ENCODE measurements at places on chromosomes 1 and 21.

- peak; percentile 12 for DNase-seq
Measured at GRCh38 chr1:193542690-193543089, 356.3 kb upstream of the B3GALT2 start.

GRCh38 chr1:116868385-116868784 lies 41.3 kb upstream of the PTGFRN start:
- no peak for DNase-seq

DNA sequence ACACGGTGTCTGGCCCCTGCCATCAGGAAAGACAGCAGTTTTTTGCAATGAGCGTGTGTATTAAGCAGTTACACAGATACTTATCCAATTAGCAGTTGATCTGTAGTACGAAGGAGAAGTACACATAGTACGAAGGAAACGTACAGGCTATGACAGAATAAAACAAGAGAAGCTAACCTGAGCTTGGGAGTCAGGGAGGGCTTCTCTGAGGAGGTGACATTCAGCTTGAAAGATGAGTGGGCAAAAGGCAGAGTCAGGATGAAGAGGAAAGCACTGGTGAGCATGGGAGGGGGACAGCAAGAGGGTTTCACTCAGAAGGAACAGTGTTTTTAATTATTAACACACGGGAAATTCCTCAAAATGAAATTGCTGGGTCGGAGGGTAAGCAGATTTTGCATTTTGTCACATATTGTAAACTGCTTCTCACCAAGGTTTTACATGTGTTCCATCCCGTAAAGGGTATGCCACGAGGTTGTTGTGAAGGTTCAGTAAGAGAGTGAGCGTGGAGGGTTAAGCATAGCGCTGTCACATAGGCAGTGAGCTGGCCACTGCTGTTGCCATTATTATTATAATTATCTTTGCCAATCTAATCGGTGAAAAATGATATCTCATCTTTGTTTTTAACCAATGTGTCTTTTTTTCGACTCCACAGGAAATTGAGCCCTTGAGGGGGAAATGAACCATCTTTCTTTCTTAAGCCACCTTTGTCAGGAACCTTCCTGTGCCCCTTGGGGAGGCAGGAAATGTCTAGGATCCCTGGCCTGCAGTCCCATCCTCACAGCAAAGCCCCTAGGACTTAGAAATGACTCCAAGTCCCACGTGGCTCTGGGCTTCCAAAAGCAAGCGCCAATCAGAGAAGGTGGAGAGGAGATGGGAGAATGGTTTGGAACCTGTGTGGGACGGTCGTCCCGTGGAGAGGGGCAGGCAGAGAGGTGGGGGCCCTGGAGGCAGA lies 47.3 kb upstream of the POU3F1 start:
- DNase-seq: no peak

DNA sequence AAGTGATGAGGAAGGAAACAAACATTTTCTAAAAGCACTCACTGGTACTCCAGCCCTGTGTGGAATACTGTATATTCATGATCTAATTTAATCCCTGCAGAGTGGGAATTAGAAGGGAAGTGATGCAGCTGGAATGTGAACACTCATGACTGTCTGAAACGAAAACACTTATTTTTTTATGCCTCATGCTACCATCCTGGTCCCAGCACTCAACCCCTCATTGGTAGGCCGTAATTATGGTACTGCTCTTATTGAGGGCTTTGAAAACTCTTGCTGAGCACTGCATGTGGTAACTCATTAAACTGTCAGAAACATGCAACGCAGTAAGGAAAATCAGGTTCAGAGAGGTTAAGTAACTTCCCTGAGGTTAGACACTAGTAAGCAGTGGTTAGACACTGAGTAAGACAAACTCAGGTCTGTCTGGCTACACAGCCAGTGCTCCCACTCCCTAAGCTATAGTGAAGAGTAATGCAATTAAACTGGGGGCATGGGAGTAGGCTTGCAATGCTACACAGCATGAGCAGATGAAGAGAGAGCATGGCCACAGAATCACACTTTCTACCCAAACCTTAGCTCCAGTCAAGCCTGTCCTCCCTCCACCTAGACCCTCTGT lies 17.3 kb upstream of the TNFSF4 start:
- no peak for DNase-seq

DNA sequence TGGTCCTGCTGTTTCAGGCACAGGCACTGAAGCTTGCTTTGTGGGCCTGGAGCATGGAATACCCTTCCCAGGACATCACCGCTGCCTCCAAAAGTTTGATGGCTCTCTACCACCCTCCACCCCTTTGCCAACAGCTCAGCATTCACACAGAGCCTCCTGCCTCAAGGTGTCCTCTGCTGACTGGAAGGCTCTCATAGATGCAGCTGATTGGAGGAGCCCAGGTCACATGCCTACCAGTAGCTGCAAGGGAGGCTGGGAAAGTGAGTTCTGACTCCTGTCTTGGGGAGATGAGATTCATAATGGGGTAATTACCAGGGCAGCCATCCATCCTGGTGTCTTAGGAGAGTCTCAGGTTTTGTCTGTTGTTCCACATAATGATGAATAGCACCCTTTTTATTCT lies 124.8 kb upstream of the GRIK3 start:
- DNase-seq: peak; percentile 4

- no peak for DNase-seq
Measured at GRCh38 chr1:170247751-170248521, 102.2 kb downstream of the NTMT2 start.

- DNase-seq: no peak
Measured at GRCh38 chr1:36322041-36322785, 1.2 kb downstream of the EVA1B start.

DNA sequence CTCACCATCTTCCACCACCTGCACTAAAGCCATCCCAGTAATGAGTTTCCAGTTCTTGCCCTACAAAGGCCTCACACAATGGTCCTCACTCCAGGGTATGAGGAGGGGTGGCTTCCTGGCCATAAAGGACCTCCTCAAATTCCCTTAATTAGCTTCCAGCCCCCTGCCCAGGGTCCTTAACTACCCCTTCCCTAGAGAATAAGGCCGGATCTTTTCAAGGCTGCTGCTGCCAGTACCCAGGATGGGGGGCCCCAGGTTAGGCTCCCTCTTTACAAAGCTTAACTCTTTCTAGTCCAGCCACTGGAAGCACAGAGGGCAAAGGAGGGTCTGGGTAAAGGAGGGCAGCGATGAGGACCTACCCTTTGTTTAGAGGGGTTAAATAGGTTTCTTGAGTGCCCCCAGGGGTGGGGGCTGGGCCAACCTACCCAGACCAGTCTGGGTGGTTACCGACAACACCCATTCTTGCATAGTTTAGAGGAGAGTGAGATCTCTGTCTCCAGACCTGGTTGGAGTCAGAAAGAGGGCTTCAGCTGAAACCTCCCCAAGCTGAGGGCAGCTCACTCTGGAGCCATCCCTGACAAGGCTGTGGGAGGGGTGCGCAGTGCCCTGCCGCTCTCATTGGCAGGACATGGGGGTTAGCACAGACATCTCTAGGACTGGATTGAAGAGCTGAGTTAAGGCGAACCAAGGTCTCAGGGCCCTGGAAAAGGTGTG lies 7.1 kb downstream of the BLACAT1 start:
- no peak for DNase-seq

GRCh38 chr1:98077691-98078090 lies 156.9 kb upstream of the DPYD start:
- DNase-seq: no peak

GRCh38 chr1:93221913-93222312 lies 41.4 kb downstream of the CCDC18 start:
- no peak for DNase-seq

- DNase-seq: no peak
Measured at GRCh38 chr1:94776474-94776873, 43.7 kb upstream of the SLC44A3 start.

- no peak for DNase-seq
Measured at GRCh38 chr1:225476100-225476511, 48.3 kb upstream of the LBR start.

DNA sequence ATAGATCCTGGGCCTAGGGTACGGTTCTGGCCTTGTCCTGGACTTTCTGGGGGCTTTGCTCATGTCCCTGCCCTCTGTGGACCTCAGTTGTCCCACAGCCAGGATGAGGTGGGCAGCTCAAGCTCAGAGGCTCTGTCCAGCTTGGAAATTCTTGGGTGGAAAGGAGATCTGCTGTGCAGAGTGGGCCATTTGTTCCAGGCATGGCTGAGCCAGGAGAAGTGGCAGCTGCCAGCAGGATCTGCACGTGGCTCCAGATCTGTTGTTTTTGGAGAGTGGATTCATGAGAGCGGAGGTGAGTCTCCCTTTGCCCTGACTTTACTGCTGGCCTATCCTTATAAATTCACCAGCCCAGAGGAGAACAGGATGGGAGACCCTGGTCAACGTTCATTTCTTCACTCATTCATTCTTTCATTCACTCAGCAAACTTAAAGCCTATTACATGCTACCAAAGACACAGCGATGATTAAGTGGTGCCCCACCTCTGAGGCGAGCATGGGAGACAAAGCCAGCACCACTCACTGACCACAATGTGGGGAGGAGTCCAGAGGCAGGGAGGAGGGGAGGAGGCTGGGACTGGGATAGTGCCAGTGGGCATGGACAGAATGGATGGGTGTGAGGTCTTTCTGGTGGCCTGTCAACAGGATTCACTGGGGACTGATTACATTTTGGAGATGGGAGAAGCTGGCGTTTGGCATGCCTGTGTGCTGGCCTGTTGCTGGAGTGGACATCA lies 205.1 kb downstream of the TRABD2B start:
- no peak for DNase-seq

DNA sequence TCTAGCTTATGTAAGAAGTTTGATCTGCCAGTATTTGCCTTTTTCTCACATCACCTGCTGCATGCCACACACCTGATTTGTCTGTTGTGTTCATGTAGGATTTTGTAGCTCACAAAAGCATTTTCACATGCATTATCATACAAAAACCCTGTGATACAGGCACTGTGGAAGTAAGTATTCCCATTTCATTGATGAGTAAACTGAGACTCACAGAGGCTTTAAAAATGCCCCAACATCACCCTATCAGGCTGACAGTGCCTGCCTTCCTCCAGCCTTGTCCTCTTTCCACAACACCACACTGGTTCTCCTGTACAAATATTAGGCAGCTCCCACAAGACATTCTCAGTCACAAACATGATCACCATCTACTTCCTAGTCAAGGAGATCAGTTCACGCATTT lies 85.9 kb upstream of the UBE2U start:
- DNase-seq: no peak

DNA sequence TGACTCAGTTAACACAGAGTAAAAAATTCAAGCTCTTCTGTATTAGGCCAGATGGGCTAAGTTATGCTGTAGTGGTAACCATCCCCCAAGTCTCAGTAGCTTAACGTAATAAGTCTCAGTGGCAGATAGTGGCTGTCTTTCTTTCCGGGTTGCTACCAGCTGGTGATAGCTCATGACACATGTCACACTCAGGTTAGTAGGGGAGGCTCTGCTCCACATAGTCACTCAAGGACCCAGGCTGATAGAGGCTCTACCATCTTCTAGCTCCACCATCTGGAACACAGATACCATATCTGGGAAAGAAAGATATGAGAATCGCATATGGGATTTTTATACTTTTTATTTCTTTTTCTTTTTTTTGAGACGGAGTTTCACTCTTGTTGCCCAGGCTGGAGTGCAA lies 16.2 kb upstream of the MEF2D start:
- peak; percentile 22 for DNase-seq

DNA sequence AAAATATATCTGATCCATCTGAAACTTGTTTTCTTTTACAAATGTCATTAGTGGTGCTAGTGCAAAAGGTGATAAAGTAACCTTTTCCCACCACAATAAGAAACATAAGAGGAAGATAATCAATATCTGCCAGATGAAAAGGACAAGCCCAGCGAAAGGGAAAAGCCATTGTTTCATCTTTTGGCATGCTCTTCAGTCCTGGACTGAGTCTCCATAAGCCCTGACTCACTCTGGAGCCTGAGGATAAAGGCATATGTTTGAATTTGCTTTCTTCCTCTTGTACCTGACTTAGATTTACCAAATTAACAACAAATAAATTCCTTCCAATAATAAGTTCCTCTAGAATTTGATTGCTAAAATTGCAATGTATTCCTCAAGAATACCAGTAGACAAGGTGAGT lies 13.6 kb downstream of the DNAJC11 start:
- no peak for DNase-seq

GRCh38 chr1:20610970-20611369 lies 22.1 kb downstream of the CDA start:
- no peak for DNase-seq

- no peak for DNase-seq
Measured at GRCh38 chr1:101645810-101646209, 350.9 kb downstream of the OLFM3 start.

DNA sequence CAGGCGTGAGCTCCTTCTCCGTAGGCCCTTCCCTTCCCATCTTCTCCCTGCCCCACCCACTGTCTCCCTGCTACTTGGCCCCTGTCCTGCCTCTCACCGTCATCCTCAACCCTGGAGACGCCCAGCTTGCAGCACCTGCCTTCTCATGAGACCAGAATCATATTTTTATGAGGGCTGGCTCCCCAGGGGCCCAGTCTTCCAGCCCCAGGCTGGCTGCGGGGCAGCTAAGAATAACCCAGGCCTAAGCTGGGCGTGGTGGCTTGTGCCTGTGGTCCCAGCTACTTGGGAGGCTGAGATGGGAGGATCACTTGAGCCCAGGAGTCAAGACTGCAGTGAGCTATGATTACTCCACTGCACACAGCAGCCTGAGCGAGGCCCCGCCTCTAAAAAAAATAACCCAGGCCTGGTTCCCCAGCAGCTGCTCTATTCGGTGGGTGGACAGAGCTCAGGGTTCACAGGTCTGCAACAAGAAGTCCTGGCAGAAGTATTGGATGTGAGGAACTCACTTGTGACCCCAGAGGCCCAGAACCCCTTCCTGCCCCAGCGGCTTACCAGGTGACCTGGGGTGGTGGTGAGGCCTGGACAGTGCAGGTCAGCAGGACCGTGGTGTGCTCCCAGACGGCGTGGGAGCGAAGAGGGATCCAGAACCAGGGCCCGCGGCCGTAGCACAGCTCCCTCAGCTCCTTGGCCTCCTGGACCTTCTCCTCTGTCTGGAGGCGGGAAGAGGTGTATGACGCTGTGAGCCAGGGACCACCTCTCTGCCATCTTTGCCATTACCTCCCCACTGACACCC lies 6.4 kb downstream of the MYOM3 start:
- DNase-seq: no peak

- DNase-seq: no peak
Measured at GRCh38 chr21:28220680-28221079, 772.0 kb downstream of the LTN1 start.

DNA sequence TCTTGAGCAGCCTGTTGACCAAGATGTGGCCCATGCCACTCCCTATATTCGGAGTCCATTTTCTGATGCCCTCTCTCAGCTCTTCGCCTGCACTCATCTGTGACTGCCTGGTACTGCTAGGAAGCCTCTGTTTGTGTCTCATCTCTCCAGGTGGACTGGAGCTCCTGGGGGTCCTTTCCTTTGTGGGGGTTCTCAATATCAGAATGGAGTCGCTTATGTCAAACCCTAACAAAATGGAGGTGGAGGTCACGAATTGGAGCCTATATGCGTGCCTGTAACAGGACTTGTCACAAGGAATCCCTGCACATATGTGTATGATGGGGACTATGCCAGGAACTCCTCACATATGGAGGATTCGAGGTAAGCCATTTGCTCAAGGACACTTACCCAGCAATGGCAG lies 46.7 kb upstream of the ATP5PO start:
- DNase-seq: no peak

GRCh38 chr1:199976496-199977144 lies 50.9 kb upstream of the NR5A2 start:
- no peak for DNase-seq

GRCh38 chr1:216054600-216054999 lies 368.6 kb downstream of the USH2A start:
- no peak for DNase-seq
